ENCODE measurements at places on chromosomes 6 and 20.
A peak's percentile ranks its signal among the peaks of the same experiment; 100 is the strongest.

- no peak for DNase-seq
Measured at GRCh38 chr6:100388868-100389519, 75.7 kb downstream of the SIM1 start.

- no peak for DNase-seq
Measured at GRCh38 chr6:119125576-119125975, 47.1 kb upstream of the FAM184A start.

DNA sequence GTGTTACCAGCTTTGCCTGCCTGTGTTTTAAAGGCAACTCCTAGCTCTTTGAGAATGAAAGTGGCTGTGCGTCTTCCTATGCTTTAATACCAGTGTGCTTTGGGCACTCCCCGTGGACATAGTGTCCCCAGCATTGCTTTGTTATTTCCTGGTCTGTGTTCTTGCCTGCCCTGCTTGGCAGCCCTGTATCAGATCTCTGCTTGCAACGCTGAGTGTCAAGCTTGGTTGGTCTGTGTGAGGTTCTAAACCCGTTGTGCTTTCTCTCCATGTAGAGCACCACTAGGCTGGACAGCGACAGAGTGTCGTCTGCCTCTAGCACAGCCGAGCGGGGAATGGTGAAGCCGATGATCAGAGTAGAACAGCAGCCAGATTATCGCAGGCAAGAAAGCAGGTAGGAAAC is 80.2 kb downstream of the AFDN start:
- DNase-seq, result no peak

DNA sequence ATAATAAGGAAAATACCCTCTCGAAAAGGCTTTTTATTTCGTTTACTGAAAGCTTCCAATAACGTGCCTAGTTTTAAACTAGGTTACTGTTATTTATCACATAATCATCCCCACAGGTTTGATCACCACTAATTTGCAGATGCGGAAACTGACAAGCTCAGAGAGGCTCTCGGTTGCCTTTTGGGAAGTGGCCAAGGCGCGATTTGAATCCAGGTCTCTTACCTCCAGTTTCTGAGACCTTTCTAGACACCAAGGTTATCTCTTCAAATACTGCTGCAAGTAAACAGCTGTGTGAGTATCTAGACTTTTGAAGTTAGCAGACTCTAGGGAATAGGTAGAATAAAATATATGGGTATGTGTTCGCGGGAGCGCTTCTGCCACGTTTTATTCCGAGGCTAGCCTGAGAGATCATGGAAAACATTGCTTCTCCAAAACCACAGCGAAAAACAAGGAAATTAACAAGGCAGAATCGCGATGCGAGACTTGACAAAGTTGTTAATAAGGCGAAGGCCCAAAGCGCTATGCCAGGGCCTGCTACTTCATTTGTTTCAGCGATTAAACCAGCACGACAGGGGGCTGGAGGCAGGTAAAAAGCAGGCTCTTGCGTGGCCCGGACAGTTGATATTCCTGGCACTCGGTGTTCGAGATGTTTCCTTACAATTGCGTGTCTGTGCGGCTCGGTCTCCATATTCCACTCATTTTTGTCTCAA is 1.8 kb upstream of the JARID2 start:
- no peak for DNase-seq

DNA sequence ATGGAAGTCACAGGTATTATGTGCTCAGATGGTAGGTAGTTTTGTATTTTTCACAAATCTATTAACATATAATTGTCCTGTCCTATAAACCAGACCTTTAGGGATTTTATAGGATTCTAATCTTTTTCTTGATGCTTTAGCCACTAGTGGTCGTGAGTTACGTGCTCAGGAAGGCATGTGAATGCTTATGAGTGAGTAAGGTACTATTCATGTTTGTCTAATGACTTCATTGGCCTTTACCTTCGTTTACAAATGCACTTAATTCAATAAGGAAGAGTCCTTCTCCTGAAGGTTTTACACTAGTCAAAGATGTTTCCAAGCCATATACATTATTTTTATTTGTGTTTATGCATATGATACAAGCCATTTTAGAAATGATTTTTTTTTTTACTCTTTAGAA is 23.0 kb downstream of the PACRG start:
- DNase-seq, result no peak

DNA sequence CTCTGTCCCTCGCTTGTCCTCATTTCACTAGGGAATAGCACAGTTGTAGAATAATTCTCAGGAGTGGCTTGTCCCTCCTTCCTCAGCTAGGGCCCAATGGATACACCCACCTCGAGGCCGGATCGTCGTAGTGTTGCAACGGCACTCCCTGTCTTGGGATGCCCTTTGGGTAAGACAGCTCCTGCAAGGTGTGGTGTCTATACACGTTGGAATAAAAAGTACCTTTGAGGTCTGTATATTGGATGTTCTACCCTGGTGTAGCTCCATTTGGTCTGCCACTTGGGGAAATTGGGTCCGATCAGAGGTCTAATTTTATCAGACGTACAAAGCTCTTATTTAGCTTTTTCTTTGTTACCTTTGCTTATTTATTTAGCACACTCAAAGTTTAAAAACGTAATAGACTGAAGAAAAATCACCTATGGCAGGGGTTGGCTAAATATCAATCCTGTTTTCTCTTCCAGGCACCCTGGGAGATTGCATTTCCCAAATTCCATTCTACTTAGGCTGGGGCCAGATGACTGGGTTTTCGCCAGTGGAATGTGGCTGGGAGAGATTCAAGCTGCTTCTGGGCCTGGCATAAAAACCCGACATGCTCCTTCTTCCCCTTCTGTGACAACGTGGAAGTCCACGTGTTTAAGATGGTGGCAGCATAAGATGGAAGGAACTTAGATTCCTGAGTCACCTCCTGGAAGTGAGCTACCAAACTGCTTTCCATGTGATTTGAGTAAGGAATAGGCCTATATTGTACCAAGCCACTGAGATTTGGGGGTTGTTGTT is 82.3 kb upstream of the CD83 start:
- no peak for DNase-seq

DNA sequence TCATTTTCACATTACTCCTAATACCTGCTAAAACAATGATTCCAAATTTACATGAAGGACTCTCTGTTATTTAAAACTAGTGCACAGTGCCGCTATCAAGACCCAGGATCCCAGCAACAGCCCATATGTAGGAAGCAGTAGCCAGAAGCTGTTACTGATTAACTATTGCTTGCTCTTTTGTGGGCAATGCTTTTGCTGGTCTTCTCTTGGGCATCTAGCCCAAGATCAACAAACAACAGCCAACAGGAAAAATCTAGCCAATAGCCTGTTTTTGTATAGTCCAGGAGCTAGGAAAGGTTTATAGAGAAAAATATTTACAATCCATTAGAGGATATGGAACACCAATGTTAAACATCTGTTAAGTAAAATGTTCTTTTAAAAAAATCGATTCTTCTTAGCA is 22.1 kb upstream of the TENT5A start:
- DNase-seq, result no peak

DNA sequence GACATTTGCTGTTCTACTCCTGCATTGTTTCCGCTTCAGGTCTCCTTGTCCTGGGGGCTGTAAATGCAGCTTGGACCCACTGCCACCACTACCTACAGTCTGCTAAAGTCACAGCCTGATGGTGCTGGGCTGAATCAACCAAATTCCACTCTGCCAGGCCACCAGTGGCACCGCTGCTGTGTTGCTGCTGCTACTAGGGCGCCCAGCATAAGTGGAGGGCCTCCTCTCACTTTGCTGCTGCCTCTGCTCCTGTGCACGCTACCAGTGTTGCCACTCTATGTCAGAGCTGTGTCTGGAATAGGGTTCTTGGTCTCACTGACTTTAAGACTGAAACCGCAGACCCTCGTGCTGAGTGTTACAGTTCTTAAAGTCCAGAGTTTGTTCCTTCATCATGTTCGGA is 1.4 kb upstream of the SSR1 start:
- no peak for DNase-seq

DNA sequence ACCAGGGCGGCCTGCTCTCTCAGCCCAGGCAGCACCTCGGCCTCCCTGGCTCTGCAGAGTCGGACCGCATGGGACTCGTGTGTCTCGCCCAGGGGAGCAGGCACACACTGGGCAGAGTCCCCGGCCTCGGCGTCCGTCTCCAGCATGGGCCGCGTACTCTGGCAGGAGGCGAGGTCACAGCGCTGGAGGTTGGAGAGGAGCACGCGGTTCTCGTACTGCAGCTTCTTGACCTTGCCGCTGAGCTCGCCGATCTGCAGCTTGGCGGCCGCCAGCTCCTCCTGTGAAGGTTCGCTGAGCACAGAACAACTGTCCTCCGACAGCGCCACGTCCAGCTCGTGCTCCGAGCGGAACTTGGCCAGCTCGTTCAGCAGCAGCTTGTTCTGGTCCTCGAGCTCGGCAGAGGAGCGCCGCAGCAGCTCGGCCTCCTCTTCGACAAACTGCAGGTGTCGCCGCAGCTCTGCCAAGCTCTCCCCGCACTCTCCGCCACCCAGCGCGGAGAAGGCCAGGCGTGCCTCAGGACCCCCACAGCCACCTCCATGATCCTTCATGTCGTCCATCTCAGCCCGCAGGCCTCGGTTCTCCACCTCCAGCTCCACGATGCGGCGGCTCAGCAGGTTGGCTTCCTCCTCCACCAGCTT is 42.0 kb upstream of the DSN1 start:
- DNase-seq, result no peak

GRCh38 chr6:157669747-157670216 is 153.3 kb upstream of the SNX9 start:
- DNase-seq, result peak; percentile 13

DNA sequence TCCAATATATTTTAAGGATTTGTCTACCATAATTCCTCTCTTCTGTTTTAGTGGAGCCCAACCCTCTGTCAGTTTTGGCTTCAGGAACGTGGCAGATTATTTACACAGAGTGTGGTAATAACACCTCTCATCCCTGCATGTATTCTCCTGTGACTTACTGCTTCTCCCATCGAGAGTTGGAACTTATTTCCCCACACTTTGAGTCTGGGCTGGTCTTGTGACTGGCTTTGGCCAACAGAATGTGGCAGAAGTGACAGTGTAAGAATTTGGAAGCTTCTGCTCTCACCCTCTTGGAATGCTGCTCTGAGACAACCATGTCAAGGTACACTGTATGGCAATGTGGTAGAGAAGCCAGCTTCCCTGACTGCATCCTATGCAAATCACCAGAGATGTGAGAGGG is 407.7 kb downstream of the EPM2A start:
- DNase-seq, result no peak

DNA sequence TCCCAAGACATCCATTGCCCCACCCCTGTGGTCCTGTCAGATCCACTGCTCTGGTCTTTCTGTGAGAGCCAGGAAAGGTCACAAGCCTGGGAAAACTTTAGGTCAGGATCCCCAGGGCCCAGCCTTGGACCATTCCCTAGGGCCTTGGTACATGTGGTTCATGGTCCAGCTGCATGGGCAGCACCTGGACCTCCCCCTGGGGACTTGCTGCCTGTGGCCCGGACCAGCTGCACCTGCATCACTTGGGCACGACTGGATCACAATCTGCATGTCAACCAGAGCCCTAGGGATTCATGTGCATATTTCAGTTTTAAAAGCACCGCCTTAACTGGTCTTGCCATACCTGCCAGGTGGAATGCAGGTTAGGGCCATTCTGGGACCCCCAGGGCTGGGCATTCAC is 44.3 kb upstream of the MC3R start:
- DNase-seq, result no peak

DNA sequence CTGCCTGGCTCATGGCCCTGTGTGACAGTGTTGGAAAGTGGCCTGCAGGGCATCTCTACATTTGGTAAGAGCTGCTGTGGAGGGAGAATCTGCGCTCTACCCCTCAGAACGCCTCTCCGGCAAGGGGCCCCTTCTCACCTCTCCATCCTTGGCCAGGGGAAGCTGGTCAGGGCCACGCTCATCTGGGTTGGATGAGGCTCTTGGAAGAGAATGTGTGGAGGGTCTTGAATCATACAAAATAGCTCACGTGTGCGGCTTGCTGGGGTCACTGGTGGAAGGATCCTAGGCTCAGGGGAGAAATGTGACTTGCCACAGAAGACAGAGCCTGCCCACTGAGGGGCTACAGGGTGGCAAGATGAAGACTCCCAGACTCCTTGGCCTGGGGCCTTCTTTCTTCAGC is 105.0 kb downstream of the SCML4 start:
- no peak for DNase-seq

DNA sequence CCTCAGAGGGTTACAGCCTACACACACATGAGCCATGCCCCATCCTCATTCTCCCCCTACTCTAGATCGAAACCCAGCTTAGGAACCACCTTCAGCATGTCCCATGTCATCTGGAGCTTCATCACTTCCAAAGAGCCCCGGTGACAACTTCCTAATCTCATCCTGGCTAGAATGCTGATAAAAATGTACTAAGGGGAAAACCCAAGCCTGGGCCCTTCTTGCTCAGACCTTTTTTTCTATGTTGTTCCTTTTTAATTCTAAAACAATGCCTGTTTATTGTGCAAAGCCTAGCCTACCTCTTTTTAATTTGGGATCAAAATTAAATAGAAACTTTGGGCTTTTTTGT is 44.1 kb upstream of the NT5E start:
- no peak for DNase-seq

- DNase-seq, result no peak
Measured at GRCh38 chr6:1081551-1082284, 230.2 kb upstream of the FOXQ1 start.

DNA sequence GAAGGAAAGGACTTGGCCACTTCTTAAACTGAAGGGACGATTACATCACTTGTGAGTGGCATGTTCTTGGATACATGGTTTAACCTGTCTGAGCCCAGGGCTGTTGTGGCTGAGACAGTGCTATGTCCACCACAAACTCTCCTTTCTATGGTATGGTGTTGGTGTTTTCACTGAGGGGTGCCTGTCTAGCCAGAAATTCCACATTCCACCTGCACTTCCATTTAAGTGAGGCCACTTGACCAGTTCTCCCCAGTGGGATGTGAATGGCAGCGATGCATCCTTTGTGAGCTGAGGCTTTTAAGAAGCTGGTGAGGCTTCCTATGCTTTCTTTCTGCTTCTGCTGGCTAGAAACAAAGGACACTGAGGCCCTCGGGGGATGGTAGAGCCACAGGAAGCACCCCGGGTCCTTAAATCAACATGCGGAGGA is 151.4 kb upstream of the CHD6 start:
- no peak for DNase-seq

DNA sequence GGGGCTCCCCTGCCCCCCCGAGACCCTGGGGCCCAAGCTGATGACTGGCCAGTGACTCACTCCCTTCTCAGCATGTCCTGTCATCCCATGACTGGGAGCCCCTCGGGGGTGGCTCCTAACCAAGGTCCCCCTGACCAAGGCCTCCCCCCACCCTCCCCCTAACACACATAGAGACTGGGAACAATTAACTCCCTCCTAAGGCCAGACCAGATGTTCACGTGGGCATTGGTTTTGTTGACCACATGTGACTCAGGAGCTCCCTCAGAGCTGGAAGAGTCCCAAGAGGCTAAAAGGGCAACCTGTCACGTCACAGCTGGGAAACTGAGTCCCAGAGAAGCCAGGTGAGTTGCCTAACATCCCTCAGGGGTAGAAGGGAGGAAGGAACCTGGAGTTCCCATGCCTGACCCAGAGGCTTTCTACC is 10.6 kb upstream of the CCN5 start:
- no peak for DNase-seq
